HuH-7.5 (cell line): ENCODE measurements at places on chromosomes 2 and 18.

GRCh38 chr2:64987956-64988419 lies 1.2 kb upstream of the SLC1A4 start:
- DNase-seq, result peak; percentile 49

GRCh38 chr2:2787301-2787907 lies 456.3 kb upstream of the MYT1L start:
- no peak for DNase-seq

DNA sequence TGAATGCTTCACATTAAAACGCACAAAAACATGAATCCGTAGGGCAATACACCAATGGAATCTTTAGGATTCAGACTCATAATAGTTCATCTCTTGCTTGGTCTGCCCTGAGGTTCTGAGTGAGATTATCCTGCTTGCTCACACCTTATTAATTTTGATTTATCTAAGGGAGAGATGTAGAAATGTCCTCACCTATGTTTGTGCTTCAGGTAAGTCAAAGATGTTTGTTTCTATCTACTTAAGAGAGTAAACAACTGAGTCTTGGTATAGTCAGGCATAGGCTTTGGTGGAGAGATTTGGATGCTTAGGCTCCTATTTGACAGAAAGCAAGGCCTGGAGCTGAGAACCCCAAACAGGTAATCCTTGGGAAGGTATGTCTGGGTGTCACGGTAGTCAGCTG lies 231.0 kb upstream of the TNP1 start:
- no peak for DNase-seq

- no peak for DNase-seq
Observed at GRCh38 chr18:74623047-74623816, 25.6 kb downstream of the ZNF407 start.

DNA sequence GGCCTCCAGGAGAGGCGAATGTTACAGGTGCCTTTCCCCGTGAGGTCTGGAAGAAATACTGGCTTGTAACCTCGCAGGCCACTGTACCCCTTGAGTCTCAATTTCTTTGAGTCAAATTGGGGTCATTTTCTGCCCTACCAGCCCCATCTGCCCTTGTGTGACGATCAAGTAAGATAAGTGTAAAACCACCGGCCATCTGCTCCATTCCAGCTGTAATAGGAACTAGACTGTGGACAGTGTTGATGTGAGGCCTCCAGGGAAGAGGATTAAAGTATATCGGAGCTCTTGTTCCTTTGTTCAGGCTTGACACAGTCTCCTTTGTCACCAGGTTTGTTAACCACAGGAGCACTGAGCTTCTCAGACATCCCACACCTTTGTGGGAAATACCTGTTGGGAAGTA lies 65.6 kb downstream of the MRPS9 start:
- DNase-seq, result no peak

- no peak for DNase-seq
Observed at GRCh38 chr2:228771774-228772173, 499.3 kb downstream of the PID1 start.

- peak; percentile 55 for DNase-seq
Observed at GRCh38 chr18:58781627-58782194, 83.0 kb upstream of the ZNF532 start.

DNA sequence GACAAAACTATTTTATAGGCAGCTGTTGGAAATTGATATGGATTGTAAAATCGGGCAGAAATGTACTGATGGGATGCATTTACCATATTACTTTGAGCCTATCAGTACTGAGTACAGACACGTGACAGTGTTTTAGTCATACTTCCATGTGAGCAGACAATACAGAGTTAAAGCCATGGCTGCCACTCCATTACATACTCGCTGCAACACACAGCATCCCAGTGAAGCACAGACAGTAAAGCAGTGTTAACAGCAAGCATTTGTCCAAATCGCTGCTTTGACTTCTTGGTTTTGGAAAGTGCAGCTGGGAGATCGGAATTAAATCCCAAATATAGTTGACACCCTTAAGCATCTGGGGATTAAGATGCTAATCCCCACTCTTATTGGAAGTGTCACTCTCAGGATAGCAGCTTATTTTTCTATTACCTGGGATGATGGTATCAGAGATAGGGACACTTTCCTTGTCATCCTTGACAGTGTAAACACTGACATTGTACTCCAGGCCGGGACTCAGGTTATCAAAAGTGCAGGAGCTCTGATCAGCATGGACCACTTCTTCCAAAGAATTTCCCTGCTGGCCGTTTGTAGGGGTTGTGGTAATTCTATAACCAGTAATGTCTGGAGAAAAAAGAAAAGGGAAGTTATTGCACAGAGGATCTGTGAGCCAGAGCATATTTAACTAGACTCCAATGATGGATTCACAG lies 41.6 kb downstream of the FN1 start:
- no peak for DNase-seq

GRCh38 chr2:239997686-239998409 lies 27.3 kb downstream of the NDUFA10 start:
- DNase-seq, result no peak

GRCh38 chr2:126882181-126882580 lies 16.5 kb upstream of the TEX51 start:
- no peak for DNase-seq

DNA sequence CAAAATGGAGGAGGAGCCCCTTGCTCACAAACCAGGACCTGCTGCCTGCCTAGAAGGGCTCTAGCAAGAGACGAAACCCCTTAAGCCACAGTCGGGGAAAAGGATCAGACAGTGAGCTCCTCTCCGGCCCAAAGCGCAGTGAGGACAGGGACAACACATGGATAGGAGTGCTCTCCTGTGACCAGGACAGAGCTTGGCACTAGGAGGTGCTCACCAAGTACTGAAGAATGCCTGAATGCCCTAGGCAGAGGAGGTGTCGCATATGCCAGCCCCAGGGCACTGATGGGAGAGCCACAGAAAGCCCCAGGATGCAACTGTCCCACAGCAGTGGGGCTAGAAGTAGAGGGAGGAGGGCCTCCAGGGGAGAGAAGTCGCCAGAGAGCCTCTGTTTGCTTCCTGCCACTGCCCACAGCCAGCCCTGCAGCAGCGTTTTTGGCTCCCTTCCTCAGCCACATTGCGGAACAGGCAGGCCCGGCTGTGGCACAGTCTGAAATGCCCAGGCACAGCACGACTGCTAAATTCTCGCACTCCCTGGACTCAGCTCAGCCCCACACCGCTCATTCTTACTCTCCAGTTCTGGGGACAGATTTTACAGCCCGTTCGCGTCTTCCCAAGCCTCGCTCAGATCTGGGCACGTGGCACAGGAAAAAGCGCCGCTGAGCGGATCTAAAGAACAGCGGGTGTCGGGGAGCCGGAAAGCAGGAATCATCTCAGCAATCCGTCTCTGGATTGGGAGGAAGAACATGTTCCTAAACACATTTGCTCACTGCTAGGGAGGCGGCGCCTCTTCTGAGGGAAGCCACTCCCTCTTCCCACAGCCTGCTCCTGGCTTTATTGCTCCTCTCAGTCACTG lies 98.7 kb upstream of the POU3F3 start:
- DNase-seq, result no peak

- DNase-seq, result no peak
Observed at GRCh38 chr2:136206613-136207012, 88.7 kb upstream of the CXCR4 start.

DNA sequence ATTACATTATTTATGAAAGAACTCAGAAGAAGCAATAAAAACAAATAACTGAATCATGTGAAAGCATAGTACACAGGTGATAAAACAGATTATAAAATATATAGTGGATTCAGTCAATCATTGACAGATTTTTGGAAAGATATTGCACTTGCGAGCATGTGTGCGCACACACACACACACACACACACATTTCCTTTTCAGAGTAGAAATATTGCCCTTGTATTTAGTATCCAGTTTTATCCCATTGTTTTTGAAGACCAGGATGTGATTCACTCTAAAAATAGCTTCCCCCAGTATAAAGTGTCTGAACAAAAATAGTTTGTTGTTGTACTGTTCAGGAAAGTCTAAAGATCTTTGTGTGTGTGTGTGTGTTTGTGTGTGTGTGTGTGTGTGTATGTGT lies 145.5 kb downstream of the CALCRL start:
- no peak for DNase-seq

DNA sequence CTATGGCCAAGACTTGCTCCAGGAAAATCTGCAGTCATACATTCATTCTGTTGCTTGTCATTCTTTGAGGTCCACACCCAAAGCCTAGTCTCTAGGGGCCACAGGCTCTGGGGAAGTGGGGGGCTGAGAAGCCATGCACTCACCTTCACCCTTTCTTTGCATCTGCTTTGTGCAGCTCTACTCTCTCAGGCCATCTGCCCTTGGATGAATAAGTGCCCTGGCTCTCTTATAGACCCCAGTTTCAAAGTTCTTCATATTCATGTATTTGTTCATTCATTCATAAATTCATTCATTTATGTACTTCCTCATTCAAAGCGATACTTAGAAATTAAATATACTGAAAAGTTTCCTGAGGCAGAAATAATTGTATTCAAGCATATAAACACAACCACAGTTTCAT lies 130.3 kb upstream of the FAM98A start:
- DNase-seq, result no peak

DNA sequence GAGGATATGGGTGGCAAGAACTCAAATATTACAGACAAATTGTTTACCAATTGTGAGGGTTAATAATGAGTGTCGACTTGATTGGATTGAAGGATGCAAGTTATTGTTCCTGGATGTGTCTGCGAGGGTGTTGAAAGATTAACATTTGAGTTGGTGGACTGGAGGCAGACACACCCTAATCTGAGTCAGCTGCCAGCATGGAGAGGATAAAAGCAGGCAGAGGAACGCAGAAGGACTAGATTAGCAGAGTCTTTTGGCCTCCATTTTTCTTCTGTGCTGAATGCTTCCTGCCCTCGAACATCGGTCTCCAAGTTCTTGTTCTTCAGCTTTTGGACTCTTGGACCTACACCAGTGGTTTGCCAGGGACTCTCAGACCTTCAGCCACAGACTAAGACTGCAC lies 1503.7 kb downstream of the LRP1B start:
- DNase-seq, result no peak

DNA sequence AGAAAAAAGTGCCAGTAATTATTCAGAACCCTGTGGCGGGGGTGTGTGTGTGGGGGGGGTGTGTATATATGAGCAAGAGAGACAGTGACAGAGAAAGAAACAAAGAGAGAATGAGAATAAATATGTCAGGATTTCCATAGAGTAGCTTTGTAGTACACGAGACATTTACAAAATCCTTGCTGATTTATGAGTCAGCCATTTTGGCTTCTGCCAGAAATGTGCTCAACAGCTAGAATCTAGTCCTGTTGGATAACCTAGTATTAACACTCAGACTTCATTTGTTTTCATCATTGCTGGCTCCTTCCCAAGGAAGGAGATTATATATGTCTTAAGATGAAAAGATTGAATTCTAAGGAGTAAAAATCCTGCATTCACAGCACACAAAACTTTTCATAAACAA lies 140.5 kb upstream of the HNRNPA3 start:
- DNase-seq, result no peak

DNA sequence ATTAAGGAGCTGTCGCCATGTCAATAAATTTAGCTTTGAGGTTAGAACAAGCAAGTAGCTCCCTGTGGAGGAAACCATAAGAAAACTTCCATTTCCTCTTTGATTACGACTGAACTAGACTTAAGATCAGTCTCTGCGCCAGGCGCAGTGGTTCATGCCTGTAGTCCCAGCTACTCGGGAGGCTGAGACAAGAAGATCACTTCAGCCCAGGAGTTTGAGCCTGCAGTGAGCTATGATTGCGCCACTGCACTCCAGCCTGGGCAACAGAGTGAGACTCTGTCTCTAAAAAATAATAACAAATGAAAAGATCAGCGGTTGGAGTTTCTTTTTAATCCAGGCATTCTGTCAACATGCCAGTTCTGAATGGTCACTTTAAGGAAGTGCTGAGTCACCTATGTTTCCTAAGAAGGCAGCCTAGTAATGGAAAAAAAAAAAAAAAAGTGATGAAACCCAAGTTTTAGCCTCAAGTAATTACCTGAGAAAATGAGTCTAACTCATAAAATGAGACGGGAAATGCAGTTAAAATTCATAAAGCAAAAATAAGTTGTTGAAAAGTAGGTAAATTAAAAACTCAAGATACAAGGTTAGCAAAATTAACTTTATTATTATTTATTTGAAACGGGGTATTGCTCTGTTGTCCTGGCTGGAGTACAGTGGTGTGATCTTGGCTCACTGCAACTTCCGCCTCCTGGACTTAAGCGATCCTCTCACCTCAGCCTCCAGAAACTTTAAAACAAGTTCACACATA lies 10.2 kb downstream of the C18orf32 start:
- no peak for DNase-seq

DNA sequence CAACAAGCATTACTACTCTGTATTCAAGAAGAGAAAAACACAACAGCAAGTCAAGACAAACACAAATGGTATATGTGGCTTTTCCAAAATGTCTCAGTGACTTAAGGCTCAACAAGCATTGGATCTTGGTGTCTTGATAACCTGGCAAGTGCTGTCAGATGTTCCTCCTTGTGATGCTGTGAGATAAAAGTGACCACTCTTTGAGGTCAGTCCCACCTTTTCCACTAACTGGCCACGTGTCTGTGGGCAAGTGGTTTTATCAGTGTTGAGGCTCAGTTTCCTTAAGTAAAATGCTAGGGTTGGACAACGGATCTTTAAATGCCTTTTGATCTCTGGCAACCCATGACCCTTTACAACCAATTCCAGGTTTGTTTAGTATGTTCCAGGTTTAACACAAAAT lies 98.7 kb downstream of the BCL2 start:
- no peak for DNase-seq

GRCh38 chr2:222261504-222261903 lies 37.3 kb downstream of the PAX3 start:
- DNase-seq, result no peak

DNA sequence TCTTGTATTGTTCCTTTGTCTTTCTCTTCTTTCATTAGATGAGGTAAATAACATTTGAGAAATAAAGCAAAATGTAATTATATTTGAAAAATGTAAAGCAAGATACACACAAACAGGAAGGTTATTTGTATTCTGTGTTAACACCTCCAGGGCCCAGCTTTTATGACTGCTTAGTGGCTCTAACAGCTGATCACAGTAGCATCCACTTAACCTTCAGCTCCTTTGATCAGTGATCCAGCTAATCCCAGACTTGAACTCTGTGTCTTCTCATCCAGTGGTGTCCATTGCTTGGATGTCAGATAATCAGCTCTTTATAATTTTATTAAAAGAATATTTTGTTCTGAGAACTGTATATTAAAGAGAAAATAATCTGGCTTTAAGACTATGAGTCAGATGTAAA lies 44.5 kb downstream of the PSMD14 start:
- DNase-seq, result no peak

GRCh38 chr2:46246790-46247189 lies 50.4 kb upstream of the EPAS1 start:
- DNase-seq, result no peak

GRCh38 chr2:203687165-203687564 lies 19.3 kb upstream of the CD28 start:
- DNase-seq, result no peak

GRCh38 chr18:66575263-66575662 lies 28.6 kb downstream of the CDH19 start:
- DNase-seq, result no peak

GRCh38 chr18:34928088-34928753 lies 113.0 kb upstream of the MAPRE2 start:
- DNase-seq, result no peak

DNA sequence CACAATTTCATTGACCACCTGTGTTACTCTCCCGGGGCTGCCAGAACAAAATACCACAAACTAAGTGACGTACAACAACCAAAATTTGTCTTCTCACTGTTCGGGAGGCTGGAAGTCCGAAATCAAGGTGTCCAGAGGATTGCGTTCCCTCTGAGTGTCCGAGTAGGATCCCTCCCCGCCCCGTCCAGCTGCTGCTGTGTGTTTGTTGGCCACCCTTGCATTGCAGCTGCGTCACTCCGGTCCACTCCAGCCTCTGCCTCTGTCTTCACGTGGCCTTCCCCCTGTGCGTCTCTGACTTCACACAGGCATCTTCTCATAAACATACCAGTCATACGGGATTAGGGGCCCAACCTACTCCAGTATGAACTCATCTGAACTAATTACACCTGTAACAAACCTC lies 251.8 kb upstream of the SMIM21 start:
- no peak for DNase-seq
